ENCODE measurements at places on chromosomes 6 and 20. TPM values are rescaled to one million over a fixed set of nuclear protein-coding genes. Genes with fewer than 3 reads are reported as not detected.

DNA sequence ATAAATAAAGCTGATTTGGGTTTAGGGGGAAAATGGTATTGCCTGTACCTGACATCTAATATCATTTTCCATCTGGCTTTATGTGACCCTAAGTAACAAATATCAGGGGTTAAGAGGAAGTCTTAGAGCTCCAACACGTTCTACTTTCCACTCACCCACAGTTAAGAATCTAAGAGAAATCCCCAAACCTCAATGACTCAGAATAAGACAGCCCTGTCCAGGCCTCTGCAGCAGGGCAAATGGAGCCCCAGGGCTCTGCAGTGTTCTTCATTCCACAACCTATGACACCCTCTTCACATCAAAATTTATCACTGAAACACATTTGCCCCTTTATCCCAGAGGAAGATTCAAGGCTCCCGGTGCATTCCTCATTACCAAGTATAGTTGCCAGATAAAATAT, 20.3 kb upstream of the TENT5A start:
- DNase-seq = no peak

DNA sequence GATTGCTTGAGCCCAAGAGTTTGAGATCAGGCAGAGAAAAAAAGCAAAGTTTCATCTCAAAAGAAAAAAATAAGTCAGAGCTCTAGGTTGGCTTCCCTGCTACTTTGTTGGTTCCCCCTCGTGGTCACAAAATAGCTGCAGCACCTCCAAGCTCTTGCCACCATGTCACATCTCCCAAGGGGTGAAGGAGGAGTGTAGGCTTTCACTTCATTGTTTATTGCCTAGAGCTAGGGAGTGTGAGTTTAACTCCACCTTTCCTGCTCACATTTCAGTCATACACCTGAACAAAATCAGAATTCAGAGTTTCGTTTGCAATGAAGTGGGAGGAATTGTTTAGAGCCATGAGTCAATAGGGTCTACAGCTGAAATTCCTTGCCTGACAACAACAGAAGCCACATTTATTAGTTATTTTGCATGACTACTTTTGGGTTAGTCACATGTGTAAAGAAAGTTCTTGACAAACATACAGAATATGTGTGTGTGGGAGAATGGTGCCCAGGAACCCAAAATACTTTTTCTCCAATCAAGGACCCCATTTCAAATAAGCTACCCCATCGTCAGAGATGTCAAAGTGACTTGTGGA, 56.2 kb upstream of the UFL1 start:
- no peak for DNase-seq

DNA sequence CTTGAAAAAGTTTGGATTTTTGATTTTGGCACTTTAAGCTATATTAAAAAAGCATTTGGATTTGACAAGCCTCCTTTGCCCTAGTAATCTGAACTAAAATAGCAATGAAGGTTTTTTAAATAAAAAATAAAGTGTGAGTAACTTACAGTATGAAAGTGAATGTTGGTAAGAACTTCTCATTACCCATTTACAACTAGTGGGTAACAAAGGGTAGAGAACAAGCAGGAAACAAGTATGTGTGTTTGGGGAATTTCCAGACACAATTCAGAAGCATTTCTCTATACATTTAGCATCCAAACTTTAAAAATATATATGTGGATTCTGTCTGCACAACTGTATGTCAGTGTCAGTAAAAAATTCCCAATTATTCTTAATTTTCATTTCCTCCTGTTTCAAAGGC, 2.9 kb downstream of the TMEM30A start:
- DNase-seq = no peak

- peak; percentile 25 for DNase-seq
Measured at GRCh38 chr6:138403324-138403800, 661 bp upstream of the HEBP2 start.

GRCh38 chr6:17729223-17730077, 22.7 kb upstream of the NUP153 start:
- DNase-seq = no peak

- no peak for DNase-seq
Measured at GRCh38 chr6:164101859-164102258, 687.3 kb downstream of the QKI start.

MOCS1 gene
- total RNA-seq = 20.1 TPM

DNA sequence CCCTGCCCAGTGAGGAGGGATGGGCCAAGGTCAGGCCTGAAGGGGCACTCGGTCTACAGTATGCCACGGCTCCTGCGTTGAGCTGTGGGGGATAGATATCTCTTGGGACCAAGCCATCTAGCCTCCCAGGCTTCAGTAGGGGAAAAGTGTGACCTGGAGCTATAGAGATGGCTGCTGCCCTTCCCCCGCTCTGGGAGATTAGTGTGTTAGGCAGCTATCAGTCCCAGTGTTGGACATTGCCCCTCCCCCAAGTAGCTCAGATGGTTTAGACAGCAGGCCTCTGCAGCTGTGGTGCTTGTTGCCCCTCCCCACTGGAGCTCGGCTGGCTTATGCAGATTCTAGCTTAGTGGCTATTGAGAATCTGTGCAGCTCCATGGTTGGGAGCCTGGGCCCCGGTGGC, 56.8 kb downstream of the KHDRBS2 start:
- DNase-seq = no peak
